Common myeloid progenitor, CD34-positive (primary cell): ENCODE measurements at places on chromosomes 11 and 22.

DNA sequence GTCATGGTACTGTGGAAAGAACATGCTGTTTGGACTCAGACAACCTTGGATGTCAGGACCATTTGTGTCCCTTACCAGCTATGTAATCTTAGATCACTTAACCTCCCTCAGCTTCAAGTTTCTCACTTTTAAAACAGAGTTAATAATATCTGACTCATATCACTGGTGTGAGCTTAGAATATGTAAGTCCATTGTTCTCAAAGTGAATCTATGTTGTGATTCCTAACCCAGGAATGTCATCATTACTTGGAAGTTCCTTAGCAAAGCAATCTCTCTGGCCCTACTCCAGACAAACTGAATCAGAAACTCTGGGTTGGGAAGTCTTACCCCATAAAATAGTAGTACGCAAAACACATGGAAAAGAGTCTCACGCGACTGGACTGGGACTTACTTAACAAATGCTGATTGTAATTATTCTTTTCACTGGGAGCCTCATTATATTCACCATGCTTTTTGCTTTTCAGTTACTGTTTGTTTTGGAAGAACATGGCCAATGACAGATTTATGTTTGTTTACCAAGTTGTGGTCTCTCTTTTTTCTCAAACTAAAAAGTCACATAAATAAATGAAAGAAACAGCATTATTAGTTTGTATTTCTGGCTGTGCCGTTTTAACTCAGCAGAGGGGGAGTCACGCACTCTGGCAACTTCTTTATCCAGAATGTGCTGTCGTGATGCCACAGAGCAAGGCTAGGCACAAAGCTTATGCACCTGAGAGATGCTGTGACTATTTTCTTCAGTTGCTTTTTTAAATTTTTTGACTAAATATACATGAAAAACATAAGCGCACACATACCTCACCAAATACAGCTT, 217.7 kb upstream of the CTSC start:
- no peak for DNase-seq

DNA sequence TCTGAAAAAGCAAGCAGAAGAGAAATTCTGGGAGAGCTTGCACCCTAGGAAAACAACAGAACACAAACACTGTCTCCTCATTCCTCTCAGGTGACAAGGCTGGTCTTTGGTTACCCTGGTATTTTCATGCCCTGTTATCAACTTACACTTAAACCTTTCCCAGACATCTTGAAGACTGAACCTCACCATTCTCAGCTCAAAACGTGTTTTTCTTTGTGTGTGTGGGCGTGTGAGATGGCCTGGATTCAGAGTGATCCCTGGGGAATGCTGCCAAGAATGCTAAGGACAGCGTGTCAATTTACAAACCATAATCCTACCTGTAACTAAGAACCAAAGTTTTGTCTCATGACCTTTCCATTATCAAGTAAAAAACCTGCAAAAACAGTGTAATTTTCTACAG, 33.3 kb downstream of the ELF5 start:
- DNase-seq: no peak

GRCh38 chr22:28029956-28030355, 110.9 kb upstream of the PITPNB start:
- no peak for DNase-seq

GRCh38 chr11:75040167-75040770, 51.5 kb downstream of the NEU3 start:
- no peak for DNase-seq

GRCh38 chr11:115202074-115202473, 302.1 kb downstream of the CADM1 start:
- DNase-seq: no peak

GRCh38 chr11:88590361-88590760, 252.8 kb upstream of the CTSC start:
- no peak for DNase-seq

DNA sequence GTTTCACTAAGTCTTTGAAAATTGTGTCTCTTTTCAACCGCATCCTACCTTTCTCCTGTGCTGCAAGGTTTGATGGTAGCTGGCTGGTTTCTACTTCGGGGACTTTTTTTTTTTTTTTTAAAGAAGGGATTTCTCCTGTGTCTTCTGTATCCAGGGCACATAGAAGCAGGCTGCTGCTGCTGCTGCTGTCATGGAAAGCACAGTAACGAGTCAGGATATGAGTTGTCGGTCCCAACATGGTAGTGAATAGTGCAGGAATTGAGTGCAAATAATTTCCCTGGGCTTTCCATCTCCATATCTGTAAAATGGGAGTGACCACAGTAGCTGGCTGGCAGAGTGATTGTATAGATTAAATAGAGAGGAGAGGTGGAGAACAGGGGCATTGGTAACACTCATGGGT, 118.3 kb upstream of the NAV2 start:
- DNase-seq: no peak

GRCh38 chr11:46278387-46279125, 1.1 kb downstream of the CREB3L1 start:
- peak; percentile 57 for DNase-seq

DNA sequence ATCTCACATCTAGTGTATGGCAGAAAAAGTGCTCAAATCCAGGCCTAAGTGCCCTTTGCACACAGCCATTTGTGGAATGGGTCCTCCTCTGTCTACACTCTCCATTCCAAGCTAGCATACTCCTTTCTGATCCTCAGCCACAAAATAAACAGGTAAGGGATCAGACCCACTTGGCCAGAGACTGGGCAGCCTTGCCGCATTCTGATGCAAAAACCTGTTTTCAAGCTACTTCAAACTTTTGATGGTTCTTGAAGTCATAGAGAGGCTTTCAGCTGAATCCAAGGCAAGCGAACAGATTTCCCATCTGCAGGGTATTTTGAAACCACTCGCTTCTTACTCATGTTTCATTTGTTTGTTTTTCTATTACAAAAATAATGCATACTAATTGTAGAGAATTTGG, 136.6 kb upstream of the NAV2 start:
- no peak for DNase-seq

- no peak for DNase-seq
Observed at GRCh38 chr11:3089236-3090061, 32.2 kb upstream of the CARS1 start.

DNA sequence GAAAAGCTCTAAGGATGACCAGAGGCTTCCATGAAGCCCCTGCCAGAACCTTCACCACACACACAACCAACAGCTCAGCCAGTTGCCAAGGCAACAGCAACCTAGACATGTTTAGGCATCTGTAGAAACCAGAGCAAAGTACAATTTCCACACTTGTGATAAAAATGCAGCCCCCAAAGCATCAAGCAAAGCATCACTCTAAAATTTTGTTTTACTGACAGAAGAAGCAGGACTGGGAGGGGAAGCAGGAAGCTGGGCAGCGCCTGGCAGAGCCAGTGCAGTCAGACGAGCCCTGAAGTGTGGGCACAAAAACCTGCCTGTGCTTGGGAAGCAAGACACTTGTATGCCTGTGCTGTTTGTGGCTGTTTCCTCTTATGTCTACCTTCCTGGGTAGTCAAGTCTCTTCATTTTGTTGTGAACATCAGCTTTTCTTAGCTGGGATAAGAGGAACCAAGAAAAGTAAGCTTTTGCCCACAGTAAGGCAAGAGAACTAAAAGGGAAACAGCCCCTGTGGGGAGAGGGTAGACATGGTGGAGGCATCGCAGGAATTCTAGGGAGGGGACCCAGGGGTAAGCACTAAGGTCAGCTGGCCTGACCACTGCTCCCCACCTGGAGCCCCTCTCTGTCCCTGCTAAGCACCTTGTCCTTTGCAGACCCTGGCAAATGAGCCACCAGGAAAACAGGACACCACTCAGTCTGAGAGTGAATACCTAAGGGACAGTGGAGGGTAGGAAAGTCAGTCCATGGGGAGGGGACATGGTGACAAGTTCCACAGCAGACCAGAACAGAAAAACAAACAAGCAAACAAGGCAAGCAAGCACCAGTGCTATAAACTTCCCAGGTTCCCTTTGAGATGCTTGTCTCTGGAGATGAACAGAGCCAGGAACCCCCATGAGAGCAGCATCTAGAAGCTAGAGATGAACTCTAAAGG, 13.4 kb downstream of the PACSIN2 start:
- peak; percentile 60 for DNase-seq

DNA sequence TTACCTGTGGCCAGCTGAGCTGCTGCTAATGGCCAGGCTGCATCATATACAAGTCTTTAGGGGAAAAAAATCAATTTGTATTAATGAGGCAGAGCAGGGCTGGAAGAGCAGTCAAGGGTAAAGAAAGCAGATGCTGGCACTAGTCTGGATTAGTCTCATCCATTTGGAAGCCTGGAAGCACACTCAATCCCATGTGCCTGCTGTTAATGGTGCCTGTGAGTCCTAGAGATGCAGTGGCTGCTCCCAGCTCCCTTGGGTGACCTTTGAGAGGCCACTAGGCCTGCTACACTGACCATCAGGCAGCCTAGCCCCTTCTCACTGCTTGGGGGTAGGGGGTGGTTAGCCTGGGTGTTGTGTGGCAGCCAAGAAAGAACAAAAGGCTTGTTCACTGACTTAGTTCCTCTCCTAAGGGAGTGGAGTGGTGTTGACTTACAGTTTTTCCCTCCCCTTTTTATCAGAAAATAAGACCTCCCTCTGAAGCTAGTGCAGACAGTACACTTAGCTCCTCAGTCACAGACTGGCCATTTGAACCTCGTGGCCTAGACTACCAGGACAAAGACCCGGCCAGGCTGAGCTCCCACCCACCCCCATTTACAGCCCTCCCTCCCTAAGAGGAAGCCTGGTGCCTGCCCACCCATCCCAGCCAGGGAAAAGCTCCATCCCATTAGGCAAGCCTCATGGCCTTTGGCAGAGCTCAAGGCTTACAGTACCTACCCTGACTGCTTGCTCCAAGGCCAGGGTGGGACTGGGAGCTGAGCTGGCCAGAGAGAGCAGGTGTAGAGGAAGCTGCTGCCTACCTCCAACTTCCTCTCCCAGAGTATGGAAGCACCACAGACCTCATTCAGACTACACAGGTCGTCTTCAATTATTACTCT, 7.8 kb downstream of the PIK3IP1 start:
- no peak for DNase-seq

GRCh38 chr22:30860176-30861105, 108.1 kb downstream of the MORC2 start:
- DNase-seq: no peak

DNA sequence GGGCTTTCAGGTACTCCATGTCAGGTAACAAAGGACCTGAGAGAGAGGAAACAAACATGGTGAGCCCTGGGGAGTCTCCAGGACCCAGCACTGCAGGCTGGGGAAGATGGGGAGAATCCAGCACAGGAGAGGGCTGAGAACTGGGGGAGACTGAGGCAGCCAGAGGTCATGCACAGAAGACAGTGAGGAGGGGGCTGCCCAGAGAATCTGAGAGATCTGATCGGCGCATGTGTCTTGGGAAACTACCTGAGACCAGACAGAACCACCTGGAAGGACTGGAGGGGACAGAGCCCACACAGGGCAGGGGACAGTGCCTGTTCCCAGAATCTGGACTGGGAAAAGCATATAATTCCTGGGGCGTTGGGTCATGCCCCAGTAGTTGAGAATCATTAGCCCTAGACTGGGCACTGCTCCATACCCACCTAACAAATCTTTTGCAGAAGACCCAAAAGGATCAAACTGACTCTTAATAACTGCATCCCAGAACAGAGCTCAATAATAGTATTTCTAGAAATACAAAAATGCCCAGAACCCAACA, 20.0 kb upstream of the COMT start:
- no peak for DNase-seq

DNA sequence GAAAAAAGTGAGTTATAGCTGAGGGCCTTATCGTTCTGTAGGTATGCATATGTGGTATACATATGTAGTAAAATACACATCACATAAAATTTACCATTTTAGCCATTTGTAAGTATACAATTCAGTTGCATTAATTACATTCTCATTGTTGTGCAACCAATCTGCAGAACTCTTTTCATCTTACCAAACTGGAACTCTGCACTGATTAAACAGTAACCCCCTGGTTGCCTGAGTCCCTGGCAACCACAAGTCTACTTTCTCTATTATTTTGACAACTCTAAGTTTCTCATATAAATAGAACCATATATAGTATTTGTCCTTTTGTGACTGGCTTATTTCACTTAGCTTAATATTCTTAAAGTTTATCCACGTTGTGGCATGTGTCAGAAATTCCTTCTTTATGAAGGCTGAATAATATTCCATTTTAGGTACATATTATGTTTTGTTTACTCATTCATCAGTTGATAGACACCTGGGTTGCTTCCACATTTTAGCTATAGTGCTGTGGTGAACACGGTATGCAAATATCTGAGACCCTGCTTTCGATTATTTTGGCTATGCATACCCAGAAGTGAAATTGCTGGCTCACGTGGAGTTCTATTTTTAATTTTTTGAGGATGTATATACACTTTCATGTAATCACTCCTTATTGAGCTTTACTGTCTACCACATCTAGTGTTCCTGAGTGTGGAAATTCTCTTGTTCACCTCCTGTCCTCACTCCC, 1.6 kb upstream of the DDX10 start:
- no peak for DNase-seq

DNA sequence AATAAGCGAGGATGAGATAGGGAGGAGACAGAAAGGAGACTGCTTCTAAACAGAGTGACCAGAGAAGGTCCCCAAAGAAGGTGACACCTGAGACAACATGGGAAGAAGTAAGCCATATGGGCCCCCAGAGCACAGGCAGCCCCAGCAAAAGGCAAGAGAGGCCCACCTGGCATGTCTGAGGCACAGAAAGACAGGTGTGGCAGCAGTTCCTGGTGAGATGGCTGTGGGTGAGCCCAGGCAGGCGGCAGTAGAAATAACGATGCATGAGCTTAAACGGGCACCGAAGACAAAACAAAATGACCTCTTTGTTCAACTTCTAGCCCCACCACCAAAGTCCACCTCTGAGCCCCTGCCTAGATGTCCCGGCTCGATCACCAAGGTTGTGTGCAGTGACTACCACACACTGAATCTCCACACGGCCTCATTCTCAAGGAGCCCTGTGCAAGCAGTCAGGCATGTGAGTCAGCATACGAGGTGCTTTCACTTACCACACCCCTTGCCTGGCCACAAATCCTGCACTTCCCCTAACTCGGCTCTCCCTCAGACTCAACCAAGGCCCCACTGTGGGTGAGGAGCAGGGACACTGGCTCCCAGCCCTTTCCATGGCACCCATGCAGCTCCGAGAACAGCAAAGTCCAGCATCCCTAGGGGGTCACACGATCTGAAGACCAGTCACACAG, 77.6 kb downstream of the PACSIN2 start:
- DNase-seq: peak; percentile 75
